ENCODE measurements at places on chromosomes 7 and 10.

DNA sequence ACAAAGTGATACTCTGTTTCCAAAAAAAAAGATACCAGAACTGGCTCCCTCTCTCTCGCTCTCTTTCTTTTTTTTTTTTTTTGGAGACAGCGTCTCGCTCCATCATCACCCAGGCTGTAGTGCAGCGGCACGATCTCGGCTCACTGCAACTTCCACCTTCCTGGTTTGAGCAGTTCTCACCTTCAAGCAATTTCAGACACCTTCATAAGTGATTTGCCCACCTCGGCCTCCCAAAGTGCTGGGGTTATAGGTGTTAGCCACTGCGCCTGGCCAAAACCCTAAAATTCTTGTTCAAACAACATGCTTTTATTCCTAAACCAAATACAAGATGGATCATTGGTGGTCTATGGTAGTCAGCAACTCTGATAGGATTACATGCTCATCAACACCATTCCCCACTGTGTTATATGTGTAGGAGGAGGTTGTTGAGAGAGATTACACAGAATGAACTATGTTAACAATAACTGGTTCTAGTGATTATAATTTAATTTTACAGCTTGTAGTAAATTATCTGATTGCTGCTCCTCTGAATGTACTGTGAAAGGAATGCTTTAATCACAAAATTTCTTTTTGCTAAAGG lies 15.5 kb downstream of the ACBD5 start:
- DNase-seq = no peak

GRCh38 chr10:71393841-71394475 lies 2.8 kb upstream of the CDH23 start:
- no peak for DNase-seq

GRCh38 chr10:32060347-32060746 lies 4.1 kb upstream of the KIF5B start:
- no peak for DNase-seq

GRCh38 chr10:7980196-7980595 lies 74.3 kb upstream of the GATA3 start:
- no peak for DNase-seq

GRCh38 chr7:79096361-79096805 lies 357.1 kb downstream of the MAGI2 start:
- no peak for DNase-seq

GRCh38 chr10:114328874-114329273 lies 75.4 kb downstream of the AFAP1L2 start:
- DNase-seq = no peak

DNA sequence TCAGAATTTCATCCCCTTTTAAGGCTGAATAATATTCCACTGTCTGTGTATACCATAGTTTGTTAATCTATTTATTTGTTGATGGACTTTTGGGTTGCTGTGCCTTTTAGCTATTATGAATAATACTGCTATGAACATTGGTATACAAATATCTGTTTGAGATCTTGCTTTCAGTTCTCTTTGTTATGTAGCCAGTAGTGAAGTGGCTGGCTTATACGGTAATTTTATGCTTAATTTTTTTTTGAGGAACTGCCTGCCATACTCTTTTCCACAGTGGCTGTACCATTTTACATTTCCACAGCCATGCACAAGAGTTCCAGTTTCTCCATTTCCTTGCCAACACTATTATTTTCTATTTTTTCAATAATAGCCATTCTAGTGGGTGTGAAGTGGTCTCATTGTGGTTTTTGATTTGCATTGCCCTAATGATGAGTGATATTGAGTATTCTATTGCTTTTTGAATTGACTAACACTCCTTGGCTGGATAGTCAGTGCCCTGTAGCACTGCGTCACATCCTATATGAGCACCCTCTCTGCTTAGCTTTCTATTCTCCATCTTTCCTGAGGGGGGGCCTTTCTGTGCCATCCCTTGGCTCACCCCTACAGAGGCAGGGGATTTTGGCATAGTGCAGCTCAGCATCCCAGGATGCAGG lies 29.4 kb upstream of the RAPGEF5 start:
- no peak for DNase-seq

DNA sequence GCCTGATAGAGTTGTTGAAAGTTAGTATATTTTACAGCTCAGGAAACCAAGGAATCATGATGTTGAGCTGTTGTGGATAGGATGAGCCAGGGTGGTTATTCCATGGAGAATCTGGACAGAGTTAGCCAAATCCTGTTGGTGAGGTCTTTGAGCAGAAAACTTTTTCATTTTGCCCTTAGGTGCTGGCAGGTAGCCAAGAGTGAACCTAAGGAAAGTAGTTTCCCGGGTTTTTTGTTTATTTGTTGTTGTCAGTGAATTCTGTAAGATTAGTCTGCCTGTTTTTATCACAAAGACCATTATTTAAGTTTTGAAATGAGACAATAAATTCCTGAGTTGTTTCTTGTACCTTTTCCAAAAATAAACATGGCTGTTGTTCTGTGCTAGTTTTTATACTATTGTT lies 61.0 kb downstream of the GALNT11 start:
- no peak for DNase-seq

DNA sequence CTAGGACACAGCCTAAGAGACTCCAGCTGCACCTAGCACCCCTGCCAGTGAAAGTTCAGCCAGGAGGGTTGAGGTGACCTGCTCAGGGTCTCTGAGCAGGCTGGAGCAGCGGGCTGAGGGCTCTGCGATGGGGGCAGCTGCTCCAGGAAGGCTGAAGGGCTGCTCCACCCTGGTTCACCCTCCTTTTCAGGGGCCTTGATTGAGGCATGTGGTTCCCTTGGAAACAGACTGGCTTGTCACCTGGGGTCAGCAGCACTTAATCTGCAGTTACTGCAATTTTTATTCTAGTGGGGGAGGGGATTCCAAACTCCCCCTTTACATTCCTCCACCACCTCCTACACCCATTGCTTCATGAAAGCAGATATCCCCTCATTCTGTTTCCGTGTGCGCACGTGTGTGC lies 85.3 kb upstream of the UNC5B start:
- no peak for DNase-seq

GRCh38 chr7:76354516-76354915 lies 4.3 kb downstream of the YWHAG start:
- no peak for DNase-seq

Data from 8988T (cell line).